ENCODE measurements at places on chromosomes 13 and 19.

- DNase-seq = peak; percentile 77
Measured at GRCh38 chr13:27379694-27380641, 44.5 kb upstream of the GTF3A start.

DNA sequence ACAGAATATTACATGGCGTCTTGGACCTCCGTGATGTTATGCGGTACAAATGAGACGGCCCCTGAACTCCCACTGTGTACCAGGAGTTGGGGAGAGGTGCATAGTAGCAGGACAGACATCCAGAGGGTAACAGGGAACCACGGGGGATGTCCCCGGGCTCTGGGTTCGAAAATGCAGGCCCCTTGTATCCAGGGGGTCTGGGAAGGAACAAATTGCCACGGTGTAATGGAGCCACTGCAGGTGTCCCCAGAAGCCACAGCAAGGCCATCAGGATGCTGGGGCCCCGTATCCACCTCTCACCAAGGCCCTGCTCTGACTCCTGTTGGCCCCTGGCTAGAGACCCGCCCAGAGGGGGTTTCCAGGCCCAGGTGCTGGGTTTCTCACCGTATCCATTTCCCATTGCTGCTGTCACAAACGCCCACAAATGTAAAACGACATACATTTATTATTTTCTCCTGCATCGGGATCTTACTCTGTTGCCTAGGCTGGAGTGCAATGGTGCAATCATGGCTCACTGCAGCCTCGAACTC lies 77.8 kb downstream of the INSR start:
- no peak for DNase-seq

DNA sequence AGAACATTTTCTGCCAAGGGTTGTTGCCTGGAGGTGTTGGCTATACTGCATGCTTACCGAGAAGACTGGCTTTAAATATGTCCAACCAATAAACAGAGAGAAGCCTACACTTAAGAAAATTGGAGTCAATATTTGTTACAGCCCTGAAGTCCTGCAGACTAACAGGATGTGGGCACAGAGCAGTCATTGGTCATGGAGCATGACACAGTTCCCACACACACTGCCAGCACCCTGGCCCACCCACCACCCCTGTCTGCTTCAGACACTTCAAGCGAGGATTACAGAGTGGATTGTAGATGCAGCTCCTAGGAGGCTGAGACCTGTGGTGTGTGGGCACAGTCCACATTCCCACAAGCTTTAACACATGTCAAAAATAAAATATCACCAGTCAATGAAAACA lies 21.0 kb upstream of the SERP2 start:
- DNase-seq = no peak

DNA sequence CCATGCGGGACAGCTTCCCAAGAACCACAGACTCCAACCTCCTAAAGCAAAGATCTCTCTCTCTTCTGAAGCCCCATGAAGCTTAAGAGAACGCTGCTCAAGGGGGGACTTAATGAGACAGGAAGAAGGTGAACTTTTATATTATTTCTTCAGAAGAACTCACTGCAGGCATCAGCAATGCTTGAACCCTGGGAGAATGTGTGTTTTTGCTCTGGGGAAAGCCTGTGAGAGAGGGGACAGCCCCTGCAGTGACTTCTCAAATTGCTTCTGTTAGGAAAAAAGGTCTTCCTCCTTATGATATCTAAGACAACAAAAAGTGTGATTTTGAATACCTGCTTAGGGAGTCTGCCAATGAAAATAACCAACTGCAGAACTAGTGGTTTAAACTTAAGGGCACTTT lies 23.0 kb downstream of the GJA3 start:
- no peak for DNase-seq

GRCh38 chr13:72864142-72865011 lies 82.4 kb downstream of the PIBF1 start:
- no peak for DNase-seq

GRCh38 chr13:49373716-49374115 lies 70.1 kb downstream of the CAB39L start:
- DNase-seq = no peak

All from right forelimb (tissue), 1 donor.